Ecto neural progenitor cell (in vitro differentiated cells): ENCODE measurements at places on chromosomes 11 and 22.

DNA sequence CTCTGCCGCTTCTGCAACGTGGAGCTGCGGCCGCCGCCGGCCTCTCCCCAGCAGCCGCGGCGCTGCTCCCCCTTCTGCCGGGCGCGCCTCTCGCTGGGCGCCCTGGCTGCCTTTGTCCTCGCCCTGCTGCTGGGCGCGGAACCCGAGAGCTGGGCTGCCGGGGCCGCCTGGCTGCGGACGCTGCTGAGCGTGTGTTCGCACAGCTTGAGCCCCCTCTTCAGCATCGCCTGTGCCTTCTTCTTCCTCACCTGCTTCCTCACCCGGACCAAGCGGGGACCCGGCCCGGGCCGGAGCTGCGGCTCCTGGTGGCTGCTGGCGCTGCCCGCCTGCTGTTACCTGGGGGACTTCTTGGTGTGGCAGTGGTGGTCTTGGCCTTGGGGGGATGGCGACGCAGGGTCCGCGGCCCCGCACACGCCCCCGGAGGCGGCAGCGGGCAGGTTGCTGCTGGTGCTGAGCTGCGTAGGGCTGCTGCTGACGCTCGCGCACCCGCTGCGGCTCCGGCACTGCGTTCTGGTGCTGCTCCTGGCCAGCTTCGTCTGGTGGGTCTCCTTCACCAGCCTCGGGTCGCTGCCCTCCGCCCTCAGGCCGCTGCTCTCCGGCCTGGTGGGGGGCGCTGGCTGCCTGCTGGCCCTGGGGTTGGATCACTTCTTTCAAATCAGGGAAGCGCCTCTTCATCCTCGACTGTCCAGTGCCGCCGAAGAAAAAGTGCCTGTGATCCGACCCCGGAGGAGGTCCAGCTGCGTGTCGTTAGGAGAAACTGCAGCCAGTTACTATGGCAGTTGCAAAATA, 816 bp downstream of the PDE3B start:
- DNase-seq: peak; percentile 73

- no peak for DNase-seq
Observed at GRCh38 chr11:44011797-44012196, 36.0 kb upstream of the ACCSL start.

- no peak for DNase-seq
Observed at GRCh38 chr11:34476849-34477248, 36.7 kb downstream of the ELF5 start.

DNA sequence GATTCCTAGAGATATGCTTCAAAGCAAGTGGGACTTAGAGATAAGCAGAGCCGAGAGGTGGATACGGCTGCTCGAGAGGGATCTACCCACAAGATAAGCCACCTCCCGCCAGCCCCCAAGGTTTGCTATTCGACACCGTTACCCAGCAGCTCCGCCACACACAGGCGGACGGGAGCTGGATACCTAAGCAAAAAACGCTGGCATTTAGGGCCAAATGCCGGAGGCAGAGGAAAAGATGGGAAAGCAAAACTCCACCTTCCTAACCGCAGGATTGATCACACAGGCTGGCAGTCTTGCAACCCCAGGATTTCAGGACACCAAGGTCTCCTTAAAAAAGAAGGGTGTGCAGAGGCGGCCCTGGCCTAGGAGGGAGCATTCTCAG, 709 bp downstream of the FTH1 start:
- peak; percentile 55 for DNase-seq

DNA sequence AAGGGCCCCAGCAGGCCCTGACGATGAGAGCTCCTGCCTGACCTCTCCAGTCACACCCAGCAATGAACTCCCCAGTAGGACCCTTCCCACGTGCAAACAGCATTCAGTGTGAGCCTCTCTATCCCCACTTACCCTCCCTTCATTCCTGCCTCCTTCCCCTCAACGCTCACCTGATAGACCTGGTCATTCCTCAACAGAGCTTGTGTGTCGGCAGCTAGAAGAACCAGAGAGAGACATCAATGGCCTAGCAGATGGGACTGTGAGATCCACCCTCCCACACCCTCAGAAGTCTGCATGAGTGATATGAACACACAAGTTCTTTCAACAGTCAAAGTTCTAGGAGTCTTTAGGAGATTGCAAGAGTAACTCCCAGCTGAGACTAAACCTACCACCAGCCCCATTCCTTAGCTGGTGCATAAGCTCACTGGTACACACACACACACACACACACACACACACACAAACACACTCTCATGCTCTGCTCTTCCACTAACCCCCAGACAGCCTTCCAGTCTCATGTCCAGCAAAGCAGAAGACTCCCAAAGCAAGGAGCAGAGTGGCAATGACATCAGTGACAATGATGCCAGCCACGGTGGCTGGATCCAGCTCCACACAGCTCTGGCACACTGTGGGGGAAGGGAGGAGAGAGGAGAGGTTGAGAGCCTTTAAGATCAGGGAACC, 3.1 kb downstream of the CD3D start:
- DNase-seq: no peak

DNA sequence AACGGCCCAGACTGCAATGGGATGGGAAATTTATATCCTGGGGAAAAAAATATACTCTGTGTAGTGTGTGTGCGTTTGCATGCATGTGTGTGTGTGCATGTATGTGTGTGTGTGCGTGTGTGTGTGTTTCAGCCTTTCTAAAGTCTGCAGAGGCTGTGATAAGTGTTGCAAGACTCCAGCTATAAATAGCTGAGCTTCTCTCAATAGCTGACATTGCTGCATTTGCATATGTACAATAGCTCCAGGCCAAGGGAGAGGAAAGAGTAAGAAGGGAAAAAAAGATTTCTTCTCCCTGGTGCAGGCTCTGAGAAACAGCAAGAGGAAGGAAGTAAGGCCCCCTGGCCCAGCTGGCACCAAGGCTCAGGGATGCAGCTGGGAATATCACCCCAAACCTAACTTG, 483.0 kb downstream of the MN1 start:
- DNase-seq: no peak

DNA sequence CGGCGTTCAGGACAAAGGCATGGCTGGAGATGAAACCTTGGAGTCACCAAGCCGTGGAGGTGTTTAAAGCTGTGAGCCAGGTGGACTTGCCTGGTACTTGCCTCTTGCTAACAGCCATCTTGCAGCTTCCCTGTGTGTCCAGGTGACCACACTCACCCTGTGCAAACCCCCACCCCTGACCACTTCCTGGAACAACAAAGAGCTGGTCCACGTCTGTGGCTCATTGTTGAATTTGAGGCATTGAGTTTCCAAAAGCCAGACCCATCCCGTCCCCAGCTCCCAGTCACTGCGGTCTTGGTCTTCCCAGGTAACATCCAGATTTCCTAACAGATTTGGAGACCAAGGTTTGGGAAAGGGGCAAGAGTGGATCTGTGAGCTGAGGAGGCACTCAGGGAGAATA, 18.5 kb downstream of the DHCR7 start:
- DNase-seq: no peak

DNA sequence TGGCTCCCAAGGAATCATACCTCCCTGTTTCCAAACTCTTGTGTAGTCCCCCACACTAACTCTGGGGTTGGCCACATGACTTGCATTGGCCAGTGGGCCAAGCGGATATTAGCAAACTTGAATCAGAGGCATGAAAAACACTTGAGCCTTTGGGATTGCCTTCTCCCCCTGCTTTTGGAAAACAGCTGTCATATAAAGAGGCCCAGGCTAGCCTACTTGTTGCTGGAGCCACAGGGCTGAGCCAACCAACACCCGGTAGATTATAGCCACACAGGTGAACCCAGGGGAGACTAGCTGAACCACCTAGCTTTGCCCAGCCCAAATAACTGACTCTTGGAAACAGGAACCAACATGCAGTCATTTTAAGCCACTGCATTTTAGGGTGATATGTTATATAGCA, 354.8 kb downstream of the TENM4 start:
- DNase-seq: no peak

DNA sequence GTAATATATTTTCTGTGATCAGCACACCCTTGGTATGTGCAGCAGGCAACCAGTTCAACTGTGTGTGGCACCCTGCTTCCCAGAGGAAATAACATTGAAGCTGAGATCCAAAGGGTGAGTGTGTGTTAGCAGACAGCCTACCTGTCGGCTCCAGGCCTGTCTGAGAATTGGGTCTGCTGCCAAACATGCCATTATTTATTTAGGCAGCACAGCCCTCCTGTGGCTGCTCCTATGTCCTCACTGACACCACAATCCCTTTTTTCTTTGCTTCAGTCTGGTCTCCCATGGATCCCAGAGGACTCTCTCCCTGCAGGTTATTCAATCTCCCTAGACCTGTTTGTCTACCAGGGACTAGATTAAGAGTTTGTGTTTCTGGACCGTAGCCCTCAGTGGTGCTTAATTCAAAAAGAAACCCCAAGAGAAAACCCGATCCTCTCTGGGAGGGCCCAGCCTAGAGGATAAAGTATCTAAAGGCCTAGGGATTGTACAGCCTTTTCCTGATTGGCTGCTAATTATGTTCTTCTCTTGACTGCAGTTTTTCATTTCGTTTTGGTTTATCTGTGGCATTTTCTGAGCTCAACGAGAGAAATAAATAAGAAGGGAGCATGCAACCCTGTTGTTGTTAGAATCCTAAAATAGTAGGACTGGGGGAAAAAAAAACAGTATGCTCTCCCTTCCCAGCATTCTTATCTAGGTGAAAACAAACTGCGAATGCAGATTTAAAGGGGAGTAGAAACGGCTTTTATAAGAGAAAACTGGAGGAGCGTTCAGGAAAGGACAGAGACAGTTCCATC, 24.1 kb downstream of the KCNE3 start:
- DNase-seq: no peak

GRCh38 chr22:46789992-46790391, 27.5 kb downstream of the TBC1D22A start:
- no peak for DNase-seq

- no peak for DNase-seq
Observed at GRCh38 chr11:68398995-68399851, 61.3 kb upstream of the PPP6R3 start.

DNA sequence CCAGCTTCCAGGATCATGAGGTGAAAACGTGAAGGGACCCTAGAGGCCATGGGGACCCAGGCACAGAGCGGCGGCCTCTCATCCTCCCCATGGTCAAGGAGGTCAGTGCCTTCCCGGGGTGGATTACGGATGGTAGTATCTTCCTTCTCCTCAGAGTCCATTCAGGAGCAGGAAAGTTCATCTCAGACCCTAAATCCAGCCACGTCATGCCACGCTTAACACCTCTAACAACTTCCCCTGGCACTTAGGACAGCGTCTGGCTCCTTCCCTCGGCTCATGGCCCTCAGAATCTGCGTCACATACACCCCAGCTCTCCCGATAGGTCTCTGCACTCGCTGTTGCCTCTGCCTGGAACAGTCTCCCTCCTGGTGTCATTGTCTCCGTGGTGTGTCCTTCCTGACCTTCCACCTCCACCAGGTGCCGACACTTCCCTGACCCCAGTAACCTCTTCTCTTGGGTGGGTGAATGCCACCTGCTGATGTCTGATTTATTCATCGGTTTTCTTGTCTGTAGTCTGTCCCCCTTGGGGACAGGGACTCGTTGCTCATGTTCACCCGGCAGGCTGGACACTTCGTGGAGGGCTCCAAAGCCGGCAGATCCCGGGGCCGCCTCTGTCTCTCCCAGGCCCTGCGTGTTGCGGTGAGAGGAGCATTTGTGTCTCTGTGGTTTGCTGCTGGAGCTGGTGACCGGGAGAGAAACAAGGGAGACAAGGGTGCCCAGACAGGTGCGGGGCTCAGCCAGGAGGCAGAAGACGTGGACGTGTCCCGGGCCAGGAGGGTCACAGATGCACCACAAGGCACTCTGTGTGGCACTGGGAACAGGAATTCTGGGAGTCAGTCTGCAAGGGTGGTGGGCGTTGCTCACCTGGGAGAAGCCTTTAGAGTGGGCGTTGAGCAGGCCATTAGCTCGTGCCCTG, 1.4 kb downstream of the MYEOV start:
- DNase-seq: no peak

- no peak for DNase-seq
Observed at GRCh38 chr22:20211997-20212753, 55.9 kb downstream of the RTN4R start.

DNA sequence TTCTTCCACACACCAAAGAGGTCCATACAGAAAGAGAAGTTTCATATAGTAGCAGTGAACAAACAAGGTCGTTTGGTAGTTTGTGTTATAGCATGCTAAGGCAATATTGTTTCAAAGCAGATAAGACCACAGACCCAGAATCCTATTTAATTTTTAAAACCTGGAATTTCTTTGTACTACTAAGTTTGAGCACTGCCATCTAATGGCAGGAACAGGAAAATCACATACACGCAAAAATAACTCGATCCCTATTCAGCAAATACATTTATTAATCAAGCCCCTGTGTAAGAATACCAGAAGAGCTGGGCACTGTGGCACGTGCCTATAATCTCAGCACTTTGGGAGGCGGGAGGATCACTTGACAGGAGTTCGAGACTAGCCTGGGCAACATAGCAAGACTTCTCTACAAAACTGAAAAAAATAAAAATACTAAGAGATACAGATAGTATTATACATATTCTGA, 2.9 kb upstream of the BTBD10 start:
- DNase-seq: no peak

DNA sequence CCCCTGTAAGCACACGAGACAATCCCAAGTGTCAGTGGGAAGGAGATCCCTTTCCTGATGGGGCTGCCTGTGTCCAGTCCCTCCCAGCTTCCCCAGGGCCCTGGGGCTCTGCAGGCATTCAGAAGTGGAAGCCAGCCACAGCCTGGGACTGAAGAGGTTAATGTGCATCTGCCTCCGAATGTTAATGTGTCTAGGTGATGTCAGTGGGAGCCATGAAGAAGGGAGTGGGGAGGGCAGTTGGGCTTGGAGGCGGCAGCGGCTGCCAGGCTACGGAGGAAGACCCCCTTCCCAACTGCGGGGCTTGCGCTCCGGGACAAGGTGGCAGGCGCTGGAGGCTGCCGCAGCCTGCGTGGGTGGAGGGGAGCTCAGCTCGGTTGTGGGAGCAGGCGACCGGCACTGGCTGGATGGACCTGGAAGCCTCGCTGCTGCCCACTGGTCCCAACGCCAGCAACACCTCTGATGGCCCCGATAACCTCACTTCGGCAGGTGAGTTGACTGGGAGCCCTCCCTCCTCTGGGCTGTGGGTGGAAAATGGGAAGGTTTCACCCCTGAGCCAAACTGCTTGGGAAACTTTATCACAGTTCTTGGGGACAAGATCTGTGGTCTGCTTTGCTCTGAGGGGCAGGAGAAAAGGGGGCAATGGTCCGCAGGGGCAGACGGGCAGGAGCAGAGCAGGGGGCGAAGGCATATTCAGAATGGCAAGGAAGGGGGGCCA, at the start of gene MCHR1:
Gene MCHR1, plus strand, starts transcription at position 236 of the 715 bp plus-strand sequence. Its CDS starts 169 bp downstream, at position 405.
- no peak for DNase-seq

DNA sequence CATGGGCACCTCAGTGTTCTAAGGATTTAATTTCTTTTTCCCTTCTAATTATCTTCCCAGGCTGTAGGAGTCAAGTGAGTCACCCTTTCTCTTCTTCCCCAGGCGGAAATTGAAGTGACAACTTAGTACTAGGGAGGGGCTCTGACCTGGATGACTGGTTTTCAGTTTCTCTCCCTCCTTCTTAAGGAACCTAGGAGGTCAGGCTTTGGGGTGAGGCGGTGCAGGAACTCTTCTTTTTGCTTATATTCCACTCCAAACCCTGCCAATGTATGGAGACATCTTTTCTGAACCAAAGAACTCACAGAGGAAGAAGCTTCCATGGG, 12.6 kb downstream of the ZDHHC5 start:
- no peak for DNase-seq

GRCh38 chr11:130773244-130773820, 142.9 kb downstream of the SNX19 start:
- DNase-seq: peak; percentile 10

- DNase-seq: no peak
Observed at GRCh38 chr11:74452366-74452765, 15.0 kb downstream of the KCNE3 start.
